ENCODE measurements at places on chromosomes 7 and 10.
A peak's percentile ranks its signal among the peaks of the same experiment; 100 is the strongest.

GRCh38 chr7:97480772-97481390 lies 251.0 kb upstream of the TAC1 start:
- no peak for DNase-seq

DNA sequence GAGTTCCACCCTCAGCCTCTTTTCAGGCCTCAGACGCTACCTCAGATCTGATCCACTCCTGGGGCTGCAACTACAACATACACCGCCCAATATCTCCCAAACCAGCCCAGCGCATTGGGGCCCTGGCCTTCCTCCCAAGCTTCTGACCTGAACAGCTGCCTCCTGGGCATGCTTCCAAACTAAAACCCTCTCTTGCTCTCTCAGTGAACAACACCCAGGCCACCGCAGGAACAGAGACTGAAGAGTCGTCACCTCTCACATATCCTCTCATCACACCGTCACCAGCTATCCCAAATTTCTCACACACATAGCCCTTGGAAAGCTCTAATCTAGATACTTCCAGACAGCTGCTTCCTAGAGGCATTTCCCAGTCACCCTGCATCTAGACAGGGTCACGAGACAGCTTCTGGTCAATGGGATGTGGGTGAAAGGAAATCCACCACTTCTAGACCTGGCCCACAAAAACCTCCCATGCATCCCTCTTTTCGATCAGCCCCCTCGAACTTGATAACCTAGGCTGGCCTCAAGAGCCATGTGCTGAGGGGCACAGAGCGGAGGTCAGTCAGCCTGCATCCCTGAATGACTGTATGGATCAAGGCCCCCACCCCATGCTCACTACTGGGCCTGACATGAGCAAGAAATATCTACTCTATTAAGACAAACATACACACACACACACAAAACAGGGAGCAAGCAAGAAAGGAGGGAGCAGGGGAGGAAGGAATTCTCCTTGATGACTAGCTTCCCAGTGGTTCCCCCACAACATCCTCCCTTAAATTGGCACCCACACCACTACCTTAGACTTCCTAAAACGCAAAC lies 1.8 kb downstream of the PARP12 start:
- DNase-seq, result no peak

DNA sequence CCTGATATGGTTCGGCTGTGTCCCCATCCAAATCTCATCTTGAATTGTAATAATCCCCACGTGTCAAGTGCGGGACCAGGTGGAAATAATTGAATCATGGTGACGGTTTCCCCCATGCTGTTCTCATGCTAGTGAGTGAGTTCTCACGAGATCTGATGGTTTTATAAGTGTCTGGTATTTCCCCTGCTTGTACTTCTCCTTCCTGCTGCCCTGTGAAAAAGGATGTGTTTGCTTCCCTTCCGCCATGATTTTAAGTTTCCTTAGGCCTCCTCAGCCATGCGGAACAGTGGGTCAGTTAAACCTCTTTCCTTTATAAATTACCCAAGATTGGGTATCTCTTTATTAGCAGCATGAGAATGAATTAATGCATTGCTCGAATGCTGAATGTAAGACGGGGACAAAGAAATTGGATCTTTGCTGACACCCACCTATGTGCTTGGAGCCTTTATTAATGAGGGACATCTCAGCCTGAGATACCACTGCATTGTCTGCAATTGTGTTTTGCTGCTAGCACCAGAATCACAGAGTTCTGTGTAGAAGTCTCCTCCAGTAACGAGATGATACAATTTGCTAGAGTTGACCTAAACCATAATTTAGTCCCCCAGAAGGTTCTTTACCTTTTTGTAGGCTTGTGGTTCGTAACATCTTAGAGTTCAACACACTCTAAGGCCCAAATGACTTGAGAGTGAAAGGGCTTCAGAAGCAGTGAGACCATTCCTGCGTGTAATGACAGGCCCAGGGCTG lies 28.6 kb downstream of the SLC35B4 start:
- DNase-seq, result no peak

DNA sequence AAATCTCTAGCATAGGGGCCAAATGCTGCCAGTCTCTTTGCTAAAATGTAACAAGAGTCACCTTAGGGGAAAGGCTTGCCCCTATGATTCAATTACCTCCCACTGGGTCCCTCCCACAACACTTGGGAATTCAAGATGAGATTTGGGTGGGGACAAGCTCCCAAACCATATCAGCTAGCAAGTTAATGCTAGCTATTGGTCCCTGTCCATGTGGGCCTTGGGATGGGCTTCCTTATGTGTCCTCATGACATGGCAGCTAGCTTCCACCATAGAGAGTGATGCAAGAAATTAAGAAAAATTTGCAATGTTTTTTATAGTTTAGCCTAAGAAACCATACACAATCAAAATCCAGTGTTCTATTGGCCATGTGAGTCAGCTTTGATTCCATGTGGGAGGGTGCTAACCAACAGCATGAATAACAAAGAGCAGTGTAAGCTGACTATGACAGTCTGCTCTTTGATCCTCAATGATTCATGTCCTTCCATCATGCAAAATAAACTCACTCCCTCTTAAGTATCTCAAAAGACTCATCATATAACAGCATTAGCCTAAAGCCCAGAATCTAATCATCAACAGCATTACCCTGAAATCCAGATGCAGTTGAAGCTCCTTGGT lies 21.7 kb upstream of the ZNF365 start:
- DNase-seq, result peak; percentile 60

DNA sequence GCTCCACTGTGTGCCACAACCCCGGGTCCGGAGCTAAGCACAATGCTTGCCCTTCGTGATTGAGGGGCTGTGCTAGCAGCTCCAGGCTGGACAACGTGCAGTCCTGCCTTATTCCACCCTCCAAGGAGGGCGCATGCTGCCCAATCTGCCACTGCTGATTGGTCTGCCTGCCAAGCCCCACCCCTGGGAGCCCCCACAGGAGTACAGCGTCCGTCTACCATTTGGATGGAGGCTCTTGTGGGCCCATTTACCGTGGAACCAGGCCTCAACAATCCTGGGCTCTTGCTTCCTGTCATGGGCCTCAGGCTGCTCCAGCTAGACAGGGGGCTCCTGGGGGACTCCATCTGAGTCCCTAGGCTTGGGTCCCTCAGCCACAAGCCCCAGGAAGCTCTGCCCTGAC lies 173.3 kb downstream of the SLIT1 start:
- no peak for DNase-seq

DNA sequence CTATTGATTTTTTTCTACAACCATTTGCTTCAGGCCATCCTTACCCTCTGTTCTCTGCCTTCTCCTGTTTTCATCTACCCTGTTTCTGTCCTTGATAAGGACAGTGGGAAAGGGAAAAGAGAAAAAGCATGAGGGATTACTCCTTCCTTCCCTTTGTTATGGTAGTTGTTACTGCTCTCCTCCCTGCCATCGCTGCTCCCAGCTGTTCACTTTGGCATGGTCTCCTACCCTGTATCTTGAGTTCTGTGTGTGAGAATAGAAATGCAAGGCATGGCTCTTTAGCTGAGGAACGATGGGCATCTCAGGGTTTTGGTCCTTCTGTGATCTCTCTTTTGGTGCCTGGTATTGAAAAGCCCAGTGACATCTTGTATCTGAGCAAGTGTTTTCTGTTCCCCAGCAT lies 6.4 kb downstream of the CCSER2 start:
- no peak for DNase-seq

GRCh38 chr10:106508950-106509349 lies 655.6 kb downstream of the SORCS1 start:
- no peak for DNase-seq

- no peak for DNase-seq
Observed at GRCh38 chr10:108583877-108584276, 1339.4 kb downstream of the XPNPEP1 start.

- DNase-seq, result no peak
Observed at GRCh38 chr10:59805014-59805413, 51.8 kb upstream of the MRLN start.

- peak; percentile 8 for DNase-seq
Observed at GRCh38 chr7:43071604-43072003, 40.8 kb upstream of the HECW1 start.

DNA sequence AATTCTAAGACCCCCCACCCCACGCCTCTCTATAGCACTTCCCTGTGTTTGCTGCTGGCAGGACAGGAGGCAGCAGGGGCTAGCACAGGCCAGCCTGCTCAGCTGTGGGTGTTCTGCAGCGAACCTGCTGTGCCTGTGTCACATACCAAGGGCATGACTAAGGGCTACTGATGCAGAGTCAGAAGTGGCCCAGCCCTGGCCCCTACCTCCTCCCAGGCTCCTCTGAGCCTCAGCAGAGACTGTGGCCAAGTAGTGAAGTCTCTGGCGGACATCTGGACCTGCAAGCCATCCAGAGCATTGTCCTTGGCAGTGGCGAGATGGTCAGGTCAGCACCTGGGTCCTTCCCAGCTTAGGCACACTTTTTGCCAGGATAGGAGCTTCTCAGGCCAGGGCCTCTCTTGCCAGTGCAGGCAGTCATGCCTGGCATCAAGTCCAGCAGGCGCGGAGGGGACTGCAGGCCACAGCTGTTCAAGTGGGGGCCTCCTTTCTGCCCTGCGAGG lies 116.3 kb upstream of the RET start:
- DNase-seq, result peak; percentile 14

GRCh38 chr7:51357821-51358220 lies 41.2 kb upstream of the COBL start:
- no peak for DNase-seq

DNA sequence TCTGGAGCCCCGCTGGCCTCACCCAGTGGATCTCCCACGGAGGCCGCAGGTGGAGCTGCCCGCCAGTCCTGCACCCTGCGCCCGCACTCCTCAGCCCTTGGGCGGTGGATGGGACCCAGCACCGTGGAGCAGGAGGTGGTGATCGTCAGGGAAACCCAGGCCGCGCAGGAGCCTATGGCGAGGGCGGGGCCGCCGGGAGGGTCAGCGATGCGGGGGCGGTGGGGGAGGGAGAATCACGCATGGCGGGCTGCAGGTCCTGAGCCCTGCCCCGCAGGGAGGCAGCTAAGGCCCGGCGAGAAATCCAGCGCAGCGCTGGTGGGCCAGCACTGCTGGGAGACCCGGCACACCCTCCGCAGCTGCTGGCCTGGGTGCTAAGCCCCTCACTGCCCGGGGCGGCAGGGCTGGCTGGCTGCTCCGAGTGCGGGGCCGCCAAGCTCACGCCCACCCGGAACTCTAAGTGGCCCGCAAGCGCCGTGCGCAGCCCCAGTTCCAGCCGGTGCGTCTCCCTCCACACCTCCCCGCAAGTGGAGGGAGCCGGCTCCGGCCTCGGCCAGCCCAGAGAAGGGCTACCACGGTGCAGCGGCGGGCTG lies 524.8 kb upstream of the TPK1 start:
- no peak for DNase-seq

- peak; percentile 95 for DNase-seq
Observed at GRCh38 chr7:70092314-70093204, 494.3 kb downstream of the AUTS2 start.

GRCh38 chr10:84237199-84238051 lies 3.9 kb downstream of the LRIT1 start:
- DNase-seq, result no peak

GRCh38 chr7:37728747-37729146 lies 45.2 kb downstream of the GPR141 start:
- no peak for DNase-seq

- no peak for DNase-seq
Observed at GRCh38 chr10:82934429-82934828, 1059.4 kb downstream of the NRG3 start.

DNA sequence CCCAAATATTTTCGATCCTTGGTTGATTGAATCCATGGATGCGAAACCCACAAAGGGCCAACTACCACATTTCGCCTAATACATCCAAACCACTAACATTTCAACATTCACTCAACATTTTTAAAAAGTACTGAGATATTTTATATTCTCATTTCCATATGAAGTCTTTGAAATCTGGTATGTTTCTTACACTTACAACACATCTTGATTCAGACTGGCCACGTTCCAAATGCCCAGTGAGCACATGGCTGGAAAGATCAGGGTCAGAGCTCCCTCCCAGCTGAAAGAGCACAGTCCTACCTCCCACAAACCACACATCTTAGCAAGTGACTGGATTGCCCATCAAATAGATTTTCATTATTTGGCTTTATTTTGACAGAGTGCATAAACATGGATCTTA lies 18.9 kb downstream of the NCAPG2 start:
- DNase-seq, result peak; percentile 63

DNA sequence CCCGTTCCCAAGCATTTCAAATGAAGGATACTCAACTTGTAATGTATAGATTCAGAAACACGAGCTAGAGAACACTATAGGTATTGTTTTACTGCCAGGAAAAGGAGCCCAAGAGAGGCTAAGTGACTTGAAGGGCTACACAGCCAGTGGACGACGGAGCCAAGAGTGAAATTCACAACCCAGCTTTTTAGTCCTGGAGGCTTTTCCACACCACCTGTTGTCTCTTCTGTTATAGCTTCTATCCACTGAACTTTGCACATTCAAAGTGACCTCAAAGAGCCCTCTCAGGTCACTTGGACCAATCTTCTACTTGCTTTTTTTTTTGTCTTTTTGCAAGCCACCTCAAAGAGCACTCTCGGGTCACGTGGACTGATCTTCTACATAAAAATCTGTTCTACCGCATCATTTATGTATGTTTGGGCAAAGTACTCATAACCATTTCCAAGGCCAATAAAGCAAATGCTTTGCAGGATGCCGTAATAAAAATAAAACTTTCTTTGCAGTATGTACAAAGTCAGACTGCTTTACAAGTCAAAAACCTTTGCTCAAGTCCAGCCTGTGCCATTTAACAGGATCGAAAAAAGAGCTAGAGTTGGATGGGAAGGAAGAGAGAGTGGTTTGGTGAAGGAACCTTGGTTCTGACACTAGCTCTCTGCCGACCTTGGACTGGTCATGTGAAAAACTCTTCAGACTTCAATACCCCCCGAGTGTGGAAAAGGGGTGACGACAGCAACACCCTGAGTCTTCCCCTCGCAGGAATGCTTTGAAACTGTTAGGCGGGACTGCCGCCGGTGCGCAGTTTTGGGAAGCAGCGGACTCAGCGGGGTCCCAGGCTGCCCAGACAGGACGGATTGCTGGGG lies 821 bp downstream of the SLC35B4 start:
- DNase-seq, result peak; percentile 29

DNA sequence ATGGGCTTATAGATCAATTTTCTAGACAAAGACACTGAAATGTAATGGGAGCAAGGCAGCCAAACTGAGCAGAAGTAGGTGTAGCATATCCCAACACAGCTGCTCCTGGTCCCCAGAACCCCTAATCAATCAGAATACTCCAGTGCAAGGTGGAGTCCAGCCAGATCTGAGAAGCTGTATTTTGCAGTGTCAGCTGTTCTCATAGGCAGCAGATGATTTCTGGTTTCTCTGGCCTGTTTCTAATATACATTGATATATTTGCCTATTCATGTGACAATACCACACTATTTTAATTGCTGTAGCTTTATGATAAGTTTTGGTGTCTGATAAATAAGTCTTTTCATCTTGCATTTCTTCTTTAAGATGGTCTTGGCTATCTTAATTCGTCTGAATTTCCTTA lies 117.4 kb upstream of the STARD3NL start:
- no peak for DNase-seq

GRCh38 chr7:49772916-49773217 lies 571 bp upstream of the VWC2 start:
- no peak for DNase-seq

- no peak for DNase-seq
Observed at GRCh38 chr7:4136501-4137110, 545.5 kb upstream of the FOXK1 start.

- DNase-seq, result no peak
Observed at GRCh38 chr7:31123726-31124125, 71.6 kb downstream of the ADCYAP1R1 start.

- no peak for DNase-seq
Observed at GRCh38 chr10:65196111-65196510, 1674.9 kb downstream of the REEP3 start.
